ENCODE measurements at places on chromosomes 6 and 20.

DNA sequence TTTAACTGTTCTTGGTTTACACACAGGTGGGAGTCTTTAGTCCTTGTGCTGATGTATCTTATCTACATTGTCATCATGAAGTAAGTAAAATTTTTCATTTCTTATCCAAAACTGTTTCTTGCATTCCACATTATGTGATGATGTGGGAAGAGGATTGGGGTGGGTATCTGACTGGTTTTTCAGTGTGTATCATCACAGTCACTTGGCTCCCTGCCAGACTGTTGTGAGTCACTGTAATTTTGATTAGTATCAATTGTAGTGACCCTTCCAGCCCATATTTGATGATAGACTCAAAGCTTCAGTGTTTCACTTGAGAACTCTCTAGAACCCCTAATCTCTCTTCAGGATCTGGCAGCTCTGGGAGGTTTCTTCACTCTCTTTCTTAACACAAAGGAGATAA, 84.5 kb upstream of the RIN2 start:
- DNase-seq = no peak

GRCh38 chr6:145055567-145055966, 679.8 kb downstream of the EPM2A start:
- DNase-seq = no peak

- DNase-seq = peak; percentile 76
Measured at GRCh38 chr6:21587179-21587960, 6.2 kb upstream of the SOX4 start.

DNA sequence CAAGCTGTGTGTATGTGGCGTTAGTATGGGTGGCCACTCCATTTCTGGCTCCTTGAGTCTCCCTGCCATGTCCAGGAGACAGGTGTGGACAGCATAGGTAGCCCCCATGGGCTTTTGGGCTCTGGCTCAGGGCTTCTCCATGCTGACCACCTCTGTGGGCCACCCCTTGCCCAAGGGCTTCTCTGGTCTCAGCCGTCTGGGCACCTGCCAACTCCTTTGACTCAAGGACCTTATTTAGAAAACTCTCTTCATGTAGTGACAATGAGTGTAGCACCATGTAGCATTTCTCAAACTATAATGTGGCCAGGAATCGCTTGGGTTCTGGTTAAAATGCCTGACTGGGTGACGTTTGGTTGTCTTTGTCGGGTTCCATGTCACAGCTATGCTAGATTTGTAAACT, 5.1 kb upstream of the GTSF1L start:
- DNase-seq = no peak

DNA sequence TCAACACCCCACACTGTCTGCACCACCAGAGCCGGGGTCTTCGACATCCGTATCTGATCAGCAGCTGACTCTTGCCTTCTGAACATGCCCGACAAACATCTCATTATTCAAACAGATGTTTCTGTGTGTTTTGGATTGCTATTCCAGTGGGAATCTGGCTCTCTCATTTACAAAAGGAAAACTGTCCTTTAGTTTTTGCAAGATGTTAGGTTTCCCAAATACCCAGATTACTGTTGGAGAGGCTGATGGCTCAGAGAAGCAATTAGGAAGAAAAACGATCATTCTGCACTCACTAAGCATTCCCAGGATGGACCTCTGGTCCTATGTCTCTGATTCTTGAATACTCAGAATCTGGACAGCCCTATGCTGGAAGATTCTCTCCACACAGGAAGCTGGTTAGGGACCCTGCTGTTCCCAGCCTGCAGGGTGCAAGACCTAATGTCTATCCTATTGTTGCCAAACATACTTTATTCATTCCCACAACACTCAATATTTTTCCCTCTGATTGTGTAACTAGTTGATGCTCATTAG, 532.9 kb downstream of the CDH26 start:
- DNase-seq = no peak

DNA sequence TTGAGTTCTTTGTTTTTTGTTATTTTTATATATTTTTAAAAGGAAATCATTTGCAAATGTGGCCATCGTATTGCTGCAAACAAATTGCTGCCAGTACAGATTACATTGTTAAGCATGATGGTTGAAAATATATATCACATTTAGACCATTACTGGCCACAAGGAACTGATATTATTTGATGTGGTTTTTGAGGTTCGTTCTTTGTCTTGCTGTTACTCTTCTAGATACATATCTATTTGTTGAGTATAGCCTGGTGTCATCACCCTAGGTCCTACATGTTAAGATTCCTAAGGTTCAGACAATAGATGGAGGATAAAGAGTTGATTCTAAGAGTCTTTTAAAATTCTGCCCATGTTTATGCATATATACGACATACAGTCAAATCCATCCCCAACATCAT, 306.0 kb downstream of the FARS2 start:
- DNase-seq = no peak

- DNase-seq = no peak
Measured at GRCh38 chr6:118203545-118203944, 296.5 kb downstream of the SLC35F1 start.

DNA sequence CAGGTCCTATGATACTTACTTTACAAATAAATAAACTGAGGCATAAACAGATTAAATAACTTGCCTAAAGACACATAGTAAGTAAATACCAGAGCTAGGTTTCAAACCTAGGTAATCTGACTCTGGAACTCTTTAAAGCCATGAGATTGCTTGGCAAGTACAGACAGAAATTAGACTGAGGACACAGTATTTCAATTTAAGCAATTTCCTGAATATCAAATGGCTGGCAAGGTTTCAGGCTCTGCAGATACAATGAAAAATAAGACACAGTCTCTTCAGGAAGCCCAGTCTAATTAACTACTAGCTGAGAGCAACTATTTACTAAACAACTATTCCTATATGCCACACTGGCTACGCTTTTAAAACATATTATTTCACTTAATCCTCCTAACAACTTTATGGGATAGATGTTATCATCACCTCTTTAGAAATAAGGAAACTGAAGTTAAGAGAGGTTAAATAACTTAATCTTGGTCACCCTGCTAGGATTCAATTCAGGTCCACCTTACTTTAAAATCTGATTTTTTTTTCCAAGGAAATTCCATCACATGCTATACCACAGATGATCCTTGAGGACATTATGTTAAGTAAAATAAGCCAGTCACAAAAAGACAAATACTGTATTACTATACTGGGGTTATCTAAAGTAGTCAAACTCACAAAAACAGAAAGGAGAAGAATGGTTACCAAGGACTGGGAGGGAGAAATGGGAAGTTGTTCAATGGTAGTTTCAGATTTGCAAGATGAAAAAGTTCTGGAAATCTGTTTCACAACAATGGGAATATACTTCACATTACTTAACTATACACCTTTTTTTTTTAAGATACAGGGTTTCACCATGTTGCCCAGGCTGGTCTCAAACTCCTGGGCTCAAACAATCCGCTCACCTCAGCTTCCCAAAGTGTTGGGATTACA, 4.1 kb downstream of the TRPC4AP start:
- peak; percentile 46 for DNase-seq

DNA sequence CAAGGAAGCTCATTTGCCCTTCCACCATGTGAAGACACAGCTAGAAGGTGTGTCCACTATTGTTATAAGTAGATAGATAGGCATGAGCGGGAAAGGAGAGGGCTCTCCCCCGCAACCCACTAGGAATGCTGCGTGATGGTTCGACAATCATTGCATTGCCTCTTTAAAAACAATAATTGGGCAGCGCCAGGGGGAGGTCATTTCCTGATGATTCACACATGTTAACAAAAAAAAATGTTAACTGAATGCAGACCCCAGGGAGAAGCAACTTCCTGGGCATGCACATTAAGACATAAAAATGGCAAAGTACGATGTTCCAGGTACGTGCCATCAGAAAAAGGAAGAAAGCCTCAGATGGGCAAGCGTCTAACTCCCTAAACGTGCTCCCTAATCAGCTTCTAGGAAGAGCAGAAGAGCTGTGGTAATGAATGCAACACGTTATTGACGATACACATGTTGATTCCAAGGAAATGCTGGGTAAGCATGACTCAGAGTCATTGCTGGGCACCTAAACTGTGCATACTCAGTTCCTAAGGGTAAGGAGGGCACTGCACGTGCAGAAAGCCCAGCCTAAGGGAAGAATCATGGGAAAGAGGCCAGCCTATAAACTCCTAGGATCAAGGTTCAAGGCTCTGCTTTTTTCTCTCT, 113.7 kb downstream of the FAM217A start:
- no peak for DNase-seq

- DNase-seq = no peak
Measured at GRCh38 chr6:105785066-105785811, 300.9 kb upstream of the PRDM1 start.

DNA sequence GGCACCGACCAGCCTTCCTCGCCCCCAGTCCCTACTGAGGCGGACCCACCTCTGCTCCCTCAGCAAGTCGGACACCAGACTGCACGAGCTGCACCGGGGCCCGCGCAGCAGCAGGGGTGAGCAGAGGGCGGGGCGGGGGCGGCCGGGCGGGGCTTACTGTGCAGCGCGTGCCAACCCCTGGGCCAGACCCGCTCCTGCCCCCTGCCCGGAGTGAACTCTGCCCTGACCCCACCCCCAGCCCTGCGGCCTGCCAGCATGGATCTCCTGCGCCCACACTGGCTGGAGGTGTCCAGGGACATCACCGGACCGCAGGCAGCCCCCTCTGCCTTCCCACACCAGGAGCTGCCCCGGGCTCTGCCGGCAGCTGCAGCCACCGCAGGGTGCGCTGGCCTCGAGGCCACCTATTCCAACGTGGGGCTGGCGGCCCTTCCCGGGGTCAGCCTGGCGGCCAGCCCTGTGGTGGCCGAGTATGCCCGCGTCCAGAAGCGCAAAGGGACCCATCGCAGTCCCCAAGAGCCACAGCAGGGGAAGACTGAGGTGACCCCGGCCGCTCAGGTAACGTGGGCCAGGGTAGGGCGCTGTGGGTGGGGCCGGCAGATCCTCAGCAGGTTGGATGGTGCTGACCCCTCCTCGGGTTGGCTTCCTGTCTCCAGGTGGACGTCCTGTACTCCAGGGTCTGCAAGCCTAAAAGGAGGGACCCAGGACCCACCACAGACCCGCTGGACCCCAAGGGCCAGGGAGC, 1.5 kb upstream of the SLC2A4RG start:
- no peak for DNase-seq

DNA sequence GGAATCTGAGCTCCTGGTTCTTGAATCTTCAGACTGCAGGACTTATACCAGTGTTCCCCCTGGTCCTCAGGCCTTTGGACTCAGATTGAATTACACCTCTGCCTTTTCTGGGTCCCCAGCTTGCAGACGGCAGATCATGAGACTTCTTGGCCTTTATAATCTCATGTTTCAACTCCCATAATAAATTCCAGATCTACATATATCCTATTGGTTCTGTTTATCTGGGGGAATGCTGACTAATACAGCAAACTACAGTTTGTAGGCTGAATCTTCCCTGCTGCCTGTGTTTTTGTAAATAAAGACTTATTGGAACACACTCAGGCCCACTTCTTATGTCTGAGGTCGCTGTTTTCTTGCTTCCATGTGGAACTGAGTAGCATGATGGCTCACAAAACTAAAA, 184.7 kb downstream of the HDGFL1 start:
- peak; percentile 78 for DNase-seq

- DNase-seq = no peak
Measured at GRCh38 chr6:30703821-30704220, 13.0 kb upstream of the NRM start.

DNA sequence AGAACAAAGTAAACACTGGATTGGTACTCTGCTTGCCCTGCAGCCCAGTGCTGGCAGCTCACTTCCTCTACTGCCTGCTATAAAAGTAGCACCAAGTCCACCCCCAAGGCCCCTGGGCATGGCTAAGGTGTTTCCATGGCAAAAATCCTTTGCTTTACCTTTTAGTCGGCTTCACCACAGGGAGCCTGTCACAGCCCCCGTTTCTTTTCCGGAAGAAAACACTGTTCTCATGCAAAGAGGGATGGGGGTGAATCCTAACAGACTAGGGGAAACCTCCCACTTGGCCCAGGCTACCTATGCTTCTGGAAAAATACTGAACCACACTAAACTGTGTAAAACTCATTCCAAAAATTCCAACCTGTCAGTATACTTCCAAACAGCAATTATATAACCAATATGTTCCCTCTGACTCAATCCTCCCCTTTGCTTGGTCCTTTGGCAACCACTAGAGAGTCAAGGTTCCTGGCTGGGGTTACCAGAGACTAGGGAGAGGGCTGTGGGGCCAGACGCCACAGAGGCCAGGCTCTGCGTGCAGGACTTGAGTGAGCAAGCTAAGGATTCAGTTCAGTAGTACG, 16.1 kb downstream of the PPIL1 start:
- peak; percentile 41 for DNase-seq

- DNase-seq = no peak
Measured at GRCh38 chr6:107059606-107060005, 31.6 kb downstream of the MTRES1 start.

- no peak for DNase-seq
Measured at GRCh38 chr20:1702328-1702727, 44.7 kb upstream of the SIRPG start.

DNA sequence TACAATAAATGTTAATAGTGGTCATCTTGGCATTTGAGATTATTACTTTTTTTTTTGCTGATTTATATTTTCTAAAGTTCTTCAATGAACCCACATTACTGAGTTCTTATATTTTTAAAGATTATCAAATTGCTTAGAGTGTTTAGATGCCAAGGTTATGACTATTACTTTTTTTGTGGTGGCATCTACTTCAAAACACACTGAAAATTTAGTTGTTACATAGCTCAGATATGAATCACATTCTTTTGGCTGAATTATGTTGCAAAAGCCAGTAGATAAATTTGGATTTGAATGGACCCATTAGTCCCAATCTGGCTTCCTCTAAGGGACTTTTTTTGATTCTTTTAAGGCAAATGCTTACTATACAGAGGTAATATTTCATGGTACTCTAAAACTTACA, 8.9 kb downstream of the UTRN start:
- DNase-seq = peak; percentile 88

DNA sequence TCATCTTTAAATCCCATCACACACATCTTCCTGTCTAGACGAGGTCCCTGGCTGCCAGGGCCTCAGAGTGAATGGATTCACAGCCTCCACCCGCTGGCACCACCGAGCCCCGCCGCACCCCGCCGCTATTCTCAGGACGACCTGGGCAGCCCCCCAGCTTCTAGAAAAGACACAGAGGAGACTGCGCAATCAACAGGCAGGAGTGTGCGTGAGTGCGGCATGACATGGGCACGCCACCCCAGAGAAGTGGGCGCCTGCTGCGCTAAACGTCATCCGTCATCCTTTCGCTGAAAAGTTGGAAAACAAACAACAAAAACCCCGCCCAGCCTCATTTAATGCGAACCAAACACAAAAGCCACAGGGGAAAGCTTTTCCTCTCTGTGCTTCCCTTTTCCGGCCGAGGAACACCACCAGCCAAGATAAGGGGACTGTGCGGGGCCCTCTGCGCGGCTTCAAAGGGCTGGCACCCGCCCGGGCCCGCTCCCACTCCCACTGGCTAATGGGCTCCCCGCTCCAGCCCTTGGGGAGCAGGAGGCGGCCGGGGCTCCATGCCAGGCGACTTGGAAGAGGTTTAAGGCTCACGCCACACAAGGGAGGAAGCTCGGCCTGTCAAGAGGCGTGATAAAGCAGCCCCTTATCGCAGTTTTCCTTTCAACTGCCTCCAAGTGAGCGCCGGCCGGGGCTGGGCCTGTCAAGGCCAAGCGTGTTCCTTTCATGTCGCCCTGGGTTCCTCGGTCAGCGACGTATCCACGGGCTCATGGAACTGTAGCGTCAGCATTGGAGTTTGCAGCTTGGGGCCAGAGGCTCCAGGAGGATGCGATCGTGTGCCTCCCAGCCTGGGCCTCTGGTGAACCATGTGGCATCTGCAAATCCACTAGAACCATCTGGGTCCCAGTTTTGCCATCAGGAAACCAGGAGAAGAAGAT, 50.1 kb downstream of the NFATC2 start:
- DNase-seq = no peak

Data from iris pigment epithelial cell (primary cell).